ENCODE measurements at places on chromosomes 3 and 15.

DNA sequence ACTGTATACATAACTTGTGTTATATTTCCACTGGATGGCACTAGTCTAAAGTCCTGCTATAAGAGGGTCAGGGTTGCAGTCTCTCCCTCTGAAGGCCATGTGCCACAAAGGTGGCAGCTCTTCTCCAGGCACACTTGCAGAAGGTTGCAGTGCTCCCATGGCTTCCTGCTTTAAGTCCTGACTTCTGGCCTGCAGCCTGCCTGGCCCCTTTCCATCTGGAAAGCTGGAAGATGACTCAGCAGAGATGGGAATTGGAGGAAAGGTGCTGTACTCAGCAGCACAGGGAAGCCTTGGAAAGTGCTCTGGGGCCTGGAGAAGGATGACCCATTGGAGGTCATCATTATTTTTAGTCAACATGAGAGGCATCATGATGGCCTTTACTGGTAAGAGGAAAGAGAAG, 40.9 kb upstream of the MRPL3 start:
- peak; percentile 41 for DNase-seq

- peak; percentile 44 for DNase-seq
Measured at GRCh38 chr3:23202203-23202920, 765 bp upstream of the UBE2E2 start.

DNA sequence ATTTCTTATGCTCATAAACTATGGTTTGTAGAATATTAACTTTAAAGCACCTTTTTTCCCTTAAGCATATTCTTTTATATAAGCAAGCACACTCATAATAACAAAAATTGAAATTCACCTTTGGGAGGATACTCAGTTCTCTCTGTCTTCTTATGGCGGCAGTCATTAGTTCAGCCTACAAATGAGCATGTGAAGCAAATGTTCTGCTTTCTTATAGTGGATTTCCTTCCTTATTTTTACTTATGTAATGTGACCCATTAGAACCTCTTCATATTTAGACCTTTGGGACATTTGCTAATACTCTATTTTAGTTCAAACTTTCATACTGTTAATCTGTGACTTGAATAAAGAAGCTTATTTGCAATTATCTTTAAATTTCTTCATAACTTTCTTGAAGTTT, at the start of gene P2RY13:
P2RY13 (minus strand) TSS at position 187 of the 400 bp plus-strand sequence; CDS start at position 166, 21 bp downstream.
- no peak for DNase-seq

DNA sequence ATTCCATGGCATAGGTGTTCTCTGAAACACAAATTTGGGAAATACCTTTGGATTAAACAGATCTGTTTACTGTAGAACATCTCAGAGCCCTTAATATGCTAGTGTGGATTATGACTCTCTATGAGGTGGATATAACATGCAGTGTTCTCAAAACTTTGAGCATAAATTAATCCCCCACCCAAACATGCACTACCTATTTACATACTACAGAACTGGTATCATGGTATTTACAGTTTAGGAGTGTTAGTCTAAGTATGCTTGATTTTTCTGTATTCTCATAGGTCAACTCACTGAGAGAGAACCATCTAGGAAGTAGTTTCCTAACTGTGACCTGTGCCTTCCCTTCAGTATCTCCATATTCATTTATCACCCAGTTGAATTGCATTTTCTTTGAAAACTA, 30.9 kb upstream of the ZNF609 start:
- no peak for DNase-seq

- no peak for DNase-seq
Measured at GRCh38 chr3:132787616-132788300, 65.5 kb upstream of the NPHP3 start.

GRCh38 chr3:114846252-114846651, 300.8 kb downstream of the ZBTB20 start:
- DNase-seq: no peak

DNA sequence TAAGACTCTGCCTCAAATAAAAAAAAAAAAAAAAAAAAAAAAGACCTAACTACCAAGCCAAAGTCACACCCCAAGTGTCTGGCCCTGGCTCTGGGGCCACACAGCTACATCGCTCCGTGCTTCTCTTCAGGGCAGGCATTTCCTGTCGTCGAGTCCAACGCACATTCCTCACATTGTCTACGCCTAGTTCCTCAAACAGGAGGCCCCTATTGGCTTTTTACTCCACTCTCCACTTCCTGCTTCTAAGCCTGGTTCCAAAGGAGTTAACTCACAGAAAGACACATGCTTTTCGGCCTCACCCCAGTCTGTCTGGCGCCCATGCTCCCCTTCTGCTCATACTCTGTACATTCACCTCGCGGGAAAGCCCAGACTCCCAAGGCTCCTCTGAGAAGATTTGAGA, 28.8 kb downstream of the KNG1 start:
- DNase-seq: no peak

DNA sequence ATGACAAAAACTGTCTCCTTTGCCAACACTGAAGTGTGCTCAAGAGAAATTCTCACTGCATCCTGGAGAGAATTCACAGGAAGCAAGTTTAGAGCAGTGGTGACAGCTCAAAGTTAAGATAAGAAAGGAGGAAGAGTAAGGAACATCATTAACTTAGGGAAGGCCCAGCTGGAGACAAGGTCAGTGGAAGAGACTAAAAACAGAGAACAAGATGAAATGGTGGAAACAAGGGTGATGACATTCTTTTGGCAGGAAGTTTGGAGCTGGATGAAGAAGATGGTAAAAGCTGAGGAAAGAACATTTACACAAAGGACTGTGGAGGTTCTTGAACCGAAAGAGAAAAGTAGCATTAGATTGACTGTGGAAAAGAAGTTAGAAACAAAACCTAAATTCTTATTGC, 6.7 kb upstream of the SUCLG2 start:
- no peak for DNase-seq

DNA sequence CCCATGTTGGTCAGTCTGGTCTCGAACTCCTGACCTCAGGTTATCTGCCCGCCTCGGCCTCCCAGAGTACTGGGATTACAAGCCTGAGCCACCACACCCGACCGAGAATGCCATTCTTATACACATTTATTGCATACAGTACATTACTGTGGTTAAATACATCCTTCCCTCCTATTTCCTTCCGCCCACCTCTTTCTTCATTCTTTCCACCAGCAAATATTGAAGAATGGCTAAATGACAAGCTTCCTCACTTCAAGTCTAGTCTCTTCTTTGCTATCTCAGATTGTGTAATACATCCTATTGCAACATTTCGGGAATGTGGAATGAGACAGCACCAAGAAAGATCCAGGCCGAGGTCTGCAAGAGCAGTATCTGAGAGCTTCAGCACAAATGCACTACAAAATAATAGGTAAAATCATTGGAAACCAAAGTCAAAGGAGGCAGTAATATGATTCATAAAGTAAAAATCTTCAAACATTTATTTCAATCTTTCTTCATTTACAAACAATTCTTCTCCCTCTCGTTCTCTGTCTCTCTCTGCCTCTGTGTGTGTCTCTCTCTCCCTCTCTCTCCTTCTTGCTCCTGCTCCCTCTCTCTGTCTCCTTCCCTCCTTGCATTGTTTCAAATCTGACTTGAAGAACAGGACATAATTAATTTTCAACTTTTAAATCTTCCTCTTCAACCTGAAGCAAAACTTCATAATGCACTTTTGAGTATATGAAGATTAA, 94.7 kb upstream of the TGFBR2 start:
- DNase-seq: no peak

- no peak for DNase-seq
Measured at GRCh38 chr3:36258421-36258820, 121.9 kb upstream of the STAC start.

- no peak for DNase-seq
Measured at GRCh38 chr3:157526036-157526435, 22.8 kb upstream of the VEPH1 start.

DNA sequence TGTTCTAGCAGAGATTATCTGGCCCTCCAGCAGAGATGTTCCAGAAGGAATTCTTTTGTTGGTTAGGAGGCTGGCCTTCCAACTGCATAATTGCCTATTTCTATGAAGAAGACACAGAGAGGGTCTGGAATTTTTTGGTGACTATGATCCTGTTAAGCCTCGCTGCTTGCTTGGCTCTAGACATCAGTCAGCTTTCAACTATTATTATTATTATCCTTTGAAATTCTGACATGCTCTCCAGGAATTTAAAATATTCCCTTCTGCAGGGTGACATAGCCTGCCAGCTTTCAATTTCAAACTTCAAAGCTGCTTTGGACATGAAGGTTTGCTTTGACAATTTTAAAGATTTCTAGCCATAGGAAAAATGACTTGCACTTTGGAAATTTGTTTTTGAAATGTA, 26.3 kb upstream of the ZNF148 start:
- no peak for DNase-seq

GRCh38 chr3:43970920-43971319, 270.8 kb upstream of the TOPAZ1 start:
- no peak for DNase-seq

- no peak for DNase-seq
Measured at GRCh38 chr3:46981932-46982471, 2.5 kb downstream of the NBEAL2 start.

DNA sequence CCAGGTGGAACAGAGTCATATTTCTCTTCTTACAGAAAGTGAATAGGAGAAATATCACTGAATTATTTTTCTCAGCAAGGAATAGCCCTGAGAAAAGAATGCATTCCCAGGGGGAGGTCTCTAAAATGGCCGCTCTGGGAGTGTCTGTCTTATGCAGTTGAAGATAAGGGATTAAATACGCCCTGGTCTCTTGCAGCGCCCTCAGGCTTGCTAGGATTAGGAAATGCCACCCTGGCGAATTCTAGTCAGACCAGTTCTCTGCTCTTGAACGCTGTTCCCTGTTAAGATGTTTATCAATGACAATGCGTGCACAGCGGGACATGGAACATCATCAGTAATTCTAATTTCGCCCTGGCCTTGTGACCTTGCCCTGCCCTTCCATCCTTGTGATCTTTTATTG, 949.0 kb upstream of the SEMA6D start:
- DNase-seq: peak; percentile 17

DNA sequence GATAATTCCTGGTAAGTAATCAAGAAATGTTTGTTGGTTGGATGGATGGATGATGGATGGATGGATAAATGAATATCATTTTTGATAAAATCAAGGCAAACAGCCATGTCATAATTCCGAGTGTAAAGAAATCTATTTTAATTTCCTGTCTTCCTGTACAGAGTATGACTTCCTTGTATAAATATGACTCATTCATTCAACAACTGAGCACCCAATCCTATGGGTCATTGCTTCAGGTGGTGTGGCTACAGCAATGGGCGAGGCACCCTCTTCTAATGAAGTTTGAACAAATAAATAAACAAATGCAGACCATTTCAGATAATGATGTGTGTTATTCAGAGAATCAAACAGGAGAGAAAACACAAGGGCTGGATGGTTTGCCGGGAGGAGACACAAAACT, 198.7 kb downstream of the TNIK start:
- DNase-seq: no peak

DNA sequence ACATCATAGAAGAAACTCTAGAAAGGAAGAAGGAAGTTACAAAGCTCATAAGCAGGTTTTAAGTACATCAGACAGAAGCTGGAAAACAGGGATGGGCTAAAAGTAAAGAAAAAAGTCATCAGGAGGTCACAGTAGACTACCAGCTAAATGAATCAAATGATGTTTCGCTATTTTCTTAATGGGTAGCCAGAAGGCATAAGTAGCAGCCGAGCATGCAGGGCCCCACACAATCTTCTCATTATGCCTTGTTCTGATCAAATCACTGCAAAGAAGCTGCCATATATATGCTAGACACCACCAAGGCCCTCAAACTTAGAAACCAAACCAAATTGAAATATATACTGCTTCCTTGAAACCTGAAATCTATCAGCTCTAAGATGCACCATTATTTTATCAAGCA, 349.1 kb downstream of the ULK4 start:
- DNase-seq: peak; percentile 40

DNA sequence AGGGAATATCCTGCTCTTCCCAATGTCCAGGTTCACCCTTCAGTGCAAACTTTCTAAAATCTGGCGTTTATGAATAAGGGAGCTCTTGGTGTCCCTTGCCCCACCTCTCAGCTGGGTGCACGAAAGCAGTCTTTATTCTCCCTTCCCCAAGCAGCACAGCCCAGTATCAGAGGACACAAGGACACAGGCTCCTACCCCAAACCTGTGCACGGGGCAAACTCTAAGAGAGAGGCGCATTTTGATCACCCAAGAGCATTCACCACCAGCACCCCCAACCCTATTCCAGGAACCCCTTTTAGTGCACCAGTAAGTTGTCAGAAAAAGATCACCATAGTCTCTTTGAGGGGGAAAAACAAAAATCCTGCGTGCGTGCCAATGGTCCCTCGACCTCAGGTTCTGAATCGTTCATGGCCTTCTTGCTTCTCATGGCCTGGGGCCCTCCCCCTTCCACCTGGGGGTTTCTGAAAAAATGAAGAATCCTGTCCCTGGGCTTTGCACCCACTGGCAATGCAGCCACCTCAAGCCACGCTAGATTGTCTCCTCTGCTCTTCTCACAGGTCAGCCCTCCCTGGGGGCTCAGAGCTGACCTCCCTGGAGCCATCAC, 78.9 kb downstream of the FAM174B start:
- no peak for DNase-seq

- no peak for DNase-seq
Measured at GRCh38 chr3:62968128-62968527, 92.9 kb upstream of the CADPS start.

DNA sequence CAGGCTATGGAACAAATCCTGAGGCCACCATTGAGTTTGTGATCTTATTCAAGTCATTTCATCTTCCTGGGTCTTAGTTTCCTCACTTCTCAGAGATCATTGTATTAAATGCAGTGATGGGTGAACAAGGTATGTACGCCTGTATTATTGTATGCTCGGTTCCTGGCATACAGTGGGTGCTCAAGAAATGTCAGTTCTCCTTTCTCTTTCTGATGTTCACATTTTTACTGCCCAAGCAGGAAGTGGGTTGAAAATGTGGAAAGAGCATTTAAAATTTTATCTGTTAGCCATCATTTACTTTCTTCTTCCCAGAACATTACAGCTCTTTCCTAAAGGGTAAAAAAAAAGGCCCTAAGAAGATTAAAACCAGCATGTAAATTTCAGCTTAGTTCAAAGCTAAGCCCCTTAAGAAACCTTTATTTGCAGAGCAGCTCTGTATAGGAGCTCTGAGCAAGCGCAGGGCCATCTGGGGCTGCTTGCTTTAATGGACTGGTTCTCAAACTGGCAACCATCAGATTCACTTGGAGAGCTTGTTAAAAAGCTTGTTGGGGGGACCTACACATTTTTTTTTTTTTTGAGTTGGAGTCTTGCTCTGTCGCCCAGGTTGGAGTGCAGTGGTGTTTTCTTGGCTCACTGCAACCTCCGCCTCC, 179.4 kb downstream of the CHST2 start:
- DNase-seq: no peak

- DNase-seq: no peak
Measured at GRCh38 chr15:85579957-85580694, 199.7 kb downstream of the AKAP13 start.

GRCh38 chr3:178289544-178290160, 246.6 kb upstream of the KCNMB2 start:
- DNase-seq: no peak

- DNase-seq: no peak
Measured at GRCh38 chr15:95091444-95091843, 860.1 kb downstream of the MCTP2 start.

GRCh38 chr3:160928183-160928726, 172.2 kb downstream of the PPM1L start:
- DNase-seq: peak; percentile 56

Data from SK-N-DZ (cell line).